ENCODE measurements at places on chromosomes 13 and 19. TPM values are rescaled to one million over a fixed set of nuclear protein-coding genes. Genes with fewer than 3 reads are reported as not detected.
A peak's percentile ranks its signal among the peaks of the same experiment; 100 is the strongest.

DNA sequence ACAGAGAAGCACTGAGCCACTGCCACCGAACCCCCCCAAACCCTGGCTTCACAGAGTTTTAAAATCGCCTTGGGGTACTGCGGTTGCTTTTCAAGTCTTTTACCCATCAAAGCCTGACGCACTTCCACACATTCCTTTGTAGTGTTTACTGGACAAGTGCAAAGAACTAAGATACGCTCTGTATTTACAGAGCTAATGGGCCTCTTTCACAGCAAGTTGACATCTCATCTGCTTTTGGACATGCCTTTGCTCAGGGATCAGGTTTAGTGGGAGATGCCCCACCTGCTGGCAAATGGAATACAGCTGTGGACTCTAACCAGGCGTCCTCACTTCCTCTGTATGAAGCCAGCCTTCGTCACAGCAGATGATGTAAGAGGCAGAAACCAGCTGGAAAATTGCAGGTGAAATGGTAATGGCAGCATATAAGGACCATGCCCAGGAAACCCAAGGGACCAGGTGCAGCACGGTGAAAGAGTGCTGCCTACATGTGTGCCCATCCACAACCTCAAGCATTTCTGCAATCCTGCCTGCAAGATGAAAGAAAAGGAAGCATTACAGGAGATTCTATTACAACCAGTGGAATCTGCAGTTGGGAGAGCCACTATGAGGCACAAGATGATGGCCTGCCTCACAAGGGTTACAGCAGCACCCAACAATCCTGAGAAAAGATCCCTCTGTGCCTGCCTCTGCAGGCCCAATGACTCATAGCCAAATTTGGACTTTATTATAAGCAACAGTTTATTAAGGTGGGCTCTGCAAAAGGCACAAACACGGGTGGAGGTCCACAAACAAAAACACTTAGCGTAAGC is 34.7 kb downstream of the BRD4 start:
- peaks cover 98% of the 10 kb centered on the region for H3K4me1 ChIP-seq
- no peaks in the 10 kb centered on the region for H3K36me3 ChIP-seq
- no peak overlapping the region for H3K4me3 ChIP-seq
- DNase-seq = peak; percentile 22

DNA sequence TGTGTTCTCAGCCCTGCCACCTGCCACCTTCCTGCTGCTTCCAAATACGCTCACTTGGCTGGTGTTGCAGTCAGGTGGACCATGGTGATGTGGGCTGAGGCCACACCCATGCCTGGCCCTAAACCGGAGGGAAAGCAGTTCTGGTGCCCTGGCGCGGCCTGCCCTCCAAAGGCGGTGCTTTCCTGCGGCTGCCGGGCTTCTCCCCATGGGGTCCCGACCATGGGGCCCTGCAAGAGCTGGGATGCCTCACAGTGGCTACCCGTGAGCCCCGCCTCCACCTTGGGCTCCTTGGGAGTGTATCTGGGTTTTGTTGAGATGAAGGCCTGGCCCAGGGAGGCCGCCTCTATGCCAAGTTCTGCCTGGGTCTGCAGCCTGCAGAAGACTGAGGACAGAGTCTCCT is 73.7 kb downstream of the ERICH6B start:
- H3K4me3 ChIP-seq = no peak overlapping the region
- H3K27ac ChIP-seq = no peak overlapping the region
- H3K4me1 ChIP-seq = no peaks in the 10 kb centered on the region
- no peaks in the 10 kb centered on the region for H3K27me3 ChIP-seq

DNA sequence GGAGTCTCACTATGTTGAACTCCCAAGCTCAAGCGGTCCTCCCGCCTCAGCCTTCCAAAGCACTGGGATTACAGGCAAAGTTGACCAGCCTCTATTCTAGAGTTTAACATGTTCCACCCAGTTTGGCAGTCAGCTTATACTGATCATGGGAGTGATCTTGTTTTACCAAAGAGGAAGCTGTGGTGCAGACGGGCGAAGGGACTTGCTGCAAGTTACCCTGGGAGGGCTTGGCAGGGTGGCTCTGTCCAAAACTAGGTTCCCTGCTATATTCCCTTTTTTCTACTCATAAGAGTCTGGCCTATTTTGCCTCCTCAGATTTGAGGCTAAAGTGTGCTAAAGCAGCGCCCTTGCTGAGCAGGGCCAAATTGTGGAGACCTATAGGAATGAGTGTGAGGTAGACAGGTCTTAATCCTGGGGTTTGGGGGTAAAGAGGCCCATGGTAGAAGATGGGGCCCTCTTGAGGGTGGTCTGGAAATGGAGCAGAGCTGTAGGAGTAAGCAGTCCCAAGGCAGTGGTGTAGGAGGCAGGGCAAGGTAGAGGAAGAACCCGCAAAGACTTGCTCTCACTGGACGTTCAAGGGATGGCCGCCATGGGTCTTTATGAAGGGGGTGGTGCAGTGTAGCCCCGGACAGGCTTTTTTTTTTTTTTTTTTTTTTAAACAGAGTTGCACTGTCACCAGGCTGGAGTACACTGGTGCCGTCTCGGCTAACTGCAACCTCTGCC is 3.3 kb downstream of the RPS19 start:
- H3K27me3 ChIP-seq = no peaks in the 10 kb centered on the region
- peaks cover 57% of the 10 kb centered on the region for H3K4me1 ChIP-seq
- DNase-seq = no peak
- no peak overlapping the region for H3K4me3 ChIP-seq
- no peak overlapping the region for H3K27ac ChIP-seq

DNA sequence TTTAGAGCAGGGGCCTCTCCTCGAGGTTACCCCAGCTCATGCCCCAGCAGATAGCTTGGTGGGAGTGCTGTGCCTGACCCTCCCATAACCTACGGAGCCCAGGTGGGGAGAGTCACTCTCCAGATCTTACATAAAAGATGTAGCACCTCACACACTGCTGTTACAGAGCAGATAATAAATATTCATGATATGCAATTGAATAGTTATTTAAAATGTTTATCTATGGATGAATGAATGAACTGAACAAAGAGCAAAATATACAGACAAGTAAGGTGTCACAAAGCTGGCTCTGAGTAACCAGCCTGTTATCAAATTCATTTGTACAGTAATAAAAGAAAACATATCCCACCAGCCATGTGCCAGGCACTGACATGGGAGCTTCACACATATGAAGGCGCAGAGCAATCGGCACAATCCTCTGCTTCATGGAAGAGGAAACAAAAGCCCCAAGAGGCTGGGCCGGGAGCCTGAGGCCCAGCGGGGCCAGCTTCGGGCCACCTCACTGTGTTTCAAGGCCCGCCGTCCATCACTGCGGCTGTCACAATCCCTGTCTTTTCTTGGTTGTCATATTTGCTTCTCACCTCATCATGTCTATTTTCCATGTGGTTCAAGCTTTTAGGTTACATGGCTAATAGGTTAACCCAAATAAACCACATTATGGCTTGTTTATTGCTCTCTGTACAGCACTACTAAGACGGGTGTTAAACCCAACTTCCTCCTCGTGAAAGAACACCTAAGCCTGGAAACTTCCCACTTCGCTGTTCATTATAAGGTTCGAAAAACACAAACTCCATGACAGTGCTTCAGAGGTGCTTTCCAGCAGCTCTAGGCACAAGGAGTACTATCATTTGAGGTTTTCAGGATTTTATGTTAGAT is 78.4 kb downstream of the IRS2 start:
- H3K27me3 ChIP-seq = no peaks in the 10 kb centered on the region
- DNase-seq = no peak
- H3K36me3 ChIP-seq = no peaks in the 10 kb centered on the region
- H3K27ac ChIP-seq = no peak overlapping the region

Gene GAS6
- total RNA-seq = 197 TPM

DNA sequence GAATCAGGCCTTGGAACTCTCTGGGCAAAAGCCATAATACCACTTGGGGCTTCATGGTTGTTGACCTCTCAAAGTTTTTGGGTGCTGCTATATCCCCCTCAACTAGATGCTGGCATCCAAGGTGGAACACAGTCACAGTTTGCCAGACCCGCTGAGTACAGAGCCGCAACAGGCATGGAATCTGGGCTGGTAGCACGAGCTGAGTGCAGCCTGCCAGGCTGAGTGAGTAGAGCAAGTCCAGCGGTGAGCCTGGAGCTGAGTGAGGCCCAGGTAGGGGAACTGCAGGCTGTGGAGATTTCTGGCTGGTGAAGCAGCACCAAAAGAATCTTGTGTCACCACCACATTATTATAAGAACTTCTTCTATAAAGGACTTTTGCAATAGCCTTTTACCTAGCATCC is 192.6 kb downstream of the PCDH17 start:
- H3K4me3 ChIP-seq = no peak overlapping the region
- H3K36me3 ChIP-seq = no peaks in the 10 kb centered on the region
- no peak overlapping the region for H3K27ac ChIP-seq
- H3K27me3 ChIP-seq = no peaks in the 10 kb centered on the region
- H3K4me1 ChIP-seq = no peaks in the 10 kb centered on the region
- no peak for DNase-seq

DNA sequence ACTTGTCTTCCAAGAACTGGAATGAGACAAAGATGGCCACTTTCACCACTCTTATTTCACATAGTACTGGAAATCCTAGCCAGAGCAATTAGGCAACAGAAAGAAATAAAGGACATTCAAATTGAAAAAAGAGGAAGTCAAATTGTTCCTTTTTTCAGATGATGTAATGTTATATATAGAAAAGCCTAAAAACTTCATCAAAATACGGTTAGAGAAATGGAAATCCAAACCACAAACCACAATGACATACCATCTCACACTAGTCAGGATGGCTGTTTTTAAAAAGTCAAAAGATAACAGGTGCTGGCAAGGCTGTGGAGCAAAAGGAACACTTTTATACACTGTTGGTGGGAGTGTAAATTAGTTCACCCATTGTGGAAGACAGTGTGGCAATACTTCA is 113.3 kb upstream of the SPRY2 start:
- no peaks in the 10 kb centered on the region for H3K36me3 ChIP-seq
- no peak for DNase-seq
- H3K4me1 ChIP-seq = no peaks in the 10 kb centered on the region
- no peak overlapping the region for H3K27ac ChIP-seq

GRCh38 chr19:50517704-50518075 is 4.0 kb upstream of the ASPDH start:
- H3K27me3 ChIP-seq = no peaks in the 10 kb centered on the region
- H3K27ac ChIP-seq = no peak overlapping the region
- H3K4me1 ChIP-seq = no peaks in the 10 kb centered on the region
- no peak overlapping the region for H3K4me3 ChIP-seq
- H3K36me3 ChIP-seq = no peaks in the 10 kb centered on the region

GRCh38 chr13:113802761-113803160 is 43.7 kb downstream of the TMEM255B start:
- peaks cover 10% of the 10 kb centered on the region for H3K4me1 ChIP-seq
- H3K36me3 ChIP-seq = no peaks in the 10 kb centered on the region
- peak; percentile 62 for DNase-seq
- no peaks in the 10 kb centered on the region for H3K27me3 ChIP-seq
- no peak overlapping the region for H3K27ac ChIP-seq
- no peak overlapping the region for H3K4me3 ChIP-seq

DNA sequence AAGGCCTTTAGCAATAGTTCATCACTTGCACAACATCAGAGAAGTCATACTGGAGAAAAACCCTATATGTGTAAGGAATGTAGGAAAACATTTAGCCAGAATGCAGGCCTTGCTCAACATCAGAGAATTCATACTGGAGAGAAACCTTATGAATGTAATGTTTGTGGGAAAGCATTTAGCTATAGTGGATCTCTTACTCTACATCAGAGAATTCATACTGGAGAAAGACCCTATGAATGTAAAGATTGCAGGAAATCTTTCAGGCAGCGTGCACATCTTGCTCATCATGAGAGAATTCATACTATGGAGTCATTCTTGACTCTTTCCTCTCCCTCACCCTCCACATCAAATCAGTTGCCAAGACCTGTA is 19.8 kb downstream of the ZNF583 start:
- no peaks in the 10 kb centered on the region for H3K4me1 ChIP-seq
- H3K27ac ChIP-seq = no peak overlapping the region
- DNase-seq = no peak
- H3K4me3 ChIP-seq = no peak overlapping the region
- H3K36me3 ChIP-seq = no peaks in the 10 kb centered on the region

- H3K36me3 ChIP-seq = no peaks in the 10 kb centered on the region
- H3K27ac ChIP-seq = no peak overlapping the region
- DNase-seq = no peak
- H3K4me3 ChIP-seq = no peak overlapping the region
- H3K4me1 ChIP-seq = no peaks in the 10 kb centered on the region
Observed at GRCh38 chr13:93146584-93147297, 79.9 kb upstream of the GPC6 start.

DNA sequence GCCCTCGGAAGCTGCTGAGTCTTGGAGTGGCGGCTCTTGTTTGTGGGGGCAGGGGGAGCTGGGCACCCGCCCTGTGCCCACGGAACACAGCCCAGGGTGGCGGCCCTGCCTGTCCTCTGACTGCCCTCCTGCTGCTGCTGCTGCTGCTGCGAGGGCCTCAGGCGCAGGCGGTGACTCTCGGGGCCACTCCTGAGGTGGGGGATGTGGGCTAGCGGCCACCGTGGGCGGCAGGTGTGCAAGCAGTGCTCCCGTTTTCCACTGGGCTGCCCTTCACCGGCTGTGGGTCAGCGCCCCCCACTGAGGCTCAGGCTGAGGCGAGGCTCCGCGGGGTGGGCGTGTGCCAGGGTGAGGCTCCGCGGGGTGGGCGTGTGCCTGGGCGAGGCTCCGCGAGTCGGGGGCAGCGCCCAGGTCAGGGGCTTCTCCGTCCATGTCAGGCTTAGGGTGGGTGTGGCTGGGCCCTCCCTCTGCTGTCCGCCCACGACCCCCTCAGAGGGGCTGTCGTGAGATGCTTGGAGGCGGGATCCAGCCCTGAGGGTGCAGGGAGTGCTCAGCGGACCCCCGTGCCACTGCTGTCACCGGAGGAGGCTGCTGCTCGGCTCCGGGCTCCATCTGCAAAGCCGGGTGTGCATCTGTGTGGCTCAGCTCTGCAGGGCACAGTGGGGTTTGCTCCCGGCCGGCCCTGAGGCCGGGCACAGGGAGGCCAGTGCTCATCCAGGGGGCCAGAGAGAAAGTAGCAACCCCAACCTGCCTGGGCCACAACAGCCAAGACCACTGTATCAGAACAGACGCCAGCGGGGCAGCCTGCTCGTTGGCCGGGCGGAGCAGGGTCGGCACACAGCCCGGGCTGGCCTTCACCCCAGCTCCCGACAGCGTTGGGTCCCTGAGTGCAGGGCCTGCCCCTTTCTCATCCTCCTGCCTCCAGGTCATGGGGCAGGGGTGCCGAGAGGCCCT is 14.5 kb downstream of the CSNK1G2 start:
- H3K36me3 ChIP-seq = peaks cover 8% of the 10 kb centered on the region
- no peak overlapping the region for H3K27ac ChIP-seq
- H3K4me1 ChIP-seq = no peaks in the 10 kb centered on the region
- DNase-seq = no peak
- no peaks in the 10 kb centered on the region for H3K27me3 ChIP-seq
- H3K4me3 ChIP-seq = no peak overlapping the region

DNA sequence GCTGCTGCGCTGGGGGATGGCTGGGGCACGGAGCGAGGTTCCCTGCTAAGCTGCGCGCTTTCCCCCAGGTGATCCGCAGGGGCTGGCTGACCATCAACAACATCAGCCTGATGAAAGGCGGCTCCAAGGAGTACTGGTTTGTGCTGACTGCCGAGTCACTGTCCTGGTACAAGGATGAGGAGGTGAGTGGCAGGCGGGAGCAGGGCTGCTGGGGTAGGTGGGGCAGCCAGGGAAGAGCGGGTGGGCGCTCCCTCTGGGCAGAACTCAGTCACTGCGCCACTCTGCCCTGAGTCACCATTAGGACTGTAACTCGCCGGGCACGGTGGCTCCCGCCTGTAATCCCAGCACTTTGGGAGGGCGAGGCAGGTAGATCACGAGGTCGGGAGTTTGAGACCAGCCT is 23.8 kb downstream of the TMED1 start:
- H3K4me3 ChIP-seq = no peak overlapping the region
- H3K36me3 ChIP-seq = peaks cover 90% of the 10 kb centered on the region
- H3K4me1 ChIP-seq = peaks cover 10% of the 10 kb centered on the region
- no peak for DNase-seq
